Occipital lobe (tissue), 3 donors: ENCODE measurements at places on chromosomes 4 and X.

- DNase-seq, result no peak
Observed at GRCh38 chr4:25807102-25807728, 55.6 kb downstream of the SEL1L3 start.

DNA sequence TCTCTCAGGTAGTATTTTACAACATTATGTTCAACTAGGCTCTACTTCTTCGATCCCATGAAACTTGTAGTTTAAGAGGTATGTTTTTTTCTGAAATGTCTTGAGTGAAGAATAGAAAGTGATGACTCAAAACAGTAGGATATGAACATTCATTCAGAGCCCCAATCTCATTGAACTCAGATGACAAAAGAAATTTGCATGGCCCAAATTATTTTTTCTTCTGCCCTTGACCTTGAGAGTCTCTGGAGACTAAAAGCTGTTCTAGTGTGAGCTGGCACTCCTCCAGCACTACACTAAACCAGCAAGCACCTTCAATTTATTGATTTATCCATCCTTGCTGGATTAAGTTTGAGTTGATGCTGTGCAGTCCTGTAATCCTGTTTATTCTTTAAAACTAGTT, 4.0 kb downstream of the DCLK2 start:
- DNase-seq, result no peak

- no peak for DNase-seq
Observed at GRCh38 chrX:132508834-132509233, 20.0 kb upstream of the MBNL3 start.

- no peak for DNase-seq
Observed at GRCh38 chrX:46704767-46705386, 54.0 kb downstream of the SLC9A7 start.
